Cerebellar nuclear complex (tissue), 1 donor: ENCODE measurements at places on chromosomes 16 and 17.

DNA sequence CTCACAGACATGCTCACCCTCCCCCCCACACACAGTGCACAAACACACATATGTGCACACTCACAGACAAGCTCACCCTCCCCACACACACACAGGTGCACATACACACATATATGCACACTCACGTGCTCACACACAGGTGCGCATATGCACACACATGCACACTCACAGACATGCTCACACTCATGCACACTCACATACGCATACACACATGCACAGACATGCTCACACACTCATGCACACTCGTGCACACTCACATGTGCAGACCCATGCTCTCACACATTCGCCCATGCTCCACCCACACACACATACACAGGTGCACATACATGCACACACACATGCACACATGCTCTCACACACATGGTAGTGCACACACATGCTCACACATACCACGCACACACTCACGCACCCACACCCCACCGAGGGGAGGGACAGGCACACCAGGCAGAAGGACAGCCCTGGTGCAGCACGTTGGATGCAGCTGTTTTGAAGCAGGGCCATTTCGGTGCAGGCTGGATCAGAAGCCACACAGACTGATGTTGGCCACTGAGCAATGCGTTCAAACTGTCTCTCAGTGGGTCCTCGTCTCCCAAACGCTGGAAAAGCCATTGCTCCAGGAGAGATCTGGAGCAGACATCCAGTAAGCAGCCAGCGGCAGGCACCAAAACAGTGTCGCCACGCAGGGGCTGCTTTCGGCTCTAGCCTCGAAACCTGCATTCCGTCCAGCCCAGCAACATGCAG is 86.2 kb upstream of the ZNF469 start:
- no peak for DNase-seq

DNA sequence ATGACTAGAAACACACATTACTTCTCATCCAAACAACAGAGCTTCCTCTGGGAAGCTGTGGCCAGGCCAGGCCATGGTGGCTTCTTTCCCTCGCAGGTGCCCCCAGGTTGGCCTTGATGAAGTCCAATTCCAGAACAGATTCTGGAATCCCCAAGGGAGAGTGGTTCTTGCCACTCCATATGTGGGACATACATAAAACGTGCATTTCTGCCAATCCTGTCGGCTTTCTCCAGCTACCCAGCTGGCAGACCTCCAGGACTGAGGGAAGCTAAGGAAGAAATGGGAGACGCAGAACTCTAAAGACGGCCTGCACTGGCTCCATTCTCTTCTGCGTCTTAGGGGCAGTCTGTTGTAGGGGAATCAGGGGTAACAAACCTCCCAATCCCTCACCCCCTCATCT is 219.2 kb upstream of the CDH5 start:
- DNase-seq: no peak

DNA sequence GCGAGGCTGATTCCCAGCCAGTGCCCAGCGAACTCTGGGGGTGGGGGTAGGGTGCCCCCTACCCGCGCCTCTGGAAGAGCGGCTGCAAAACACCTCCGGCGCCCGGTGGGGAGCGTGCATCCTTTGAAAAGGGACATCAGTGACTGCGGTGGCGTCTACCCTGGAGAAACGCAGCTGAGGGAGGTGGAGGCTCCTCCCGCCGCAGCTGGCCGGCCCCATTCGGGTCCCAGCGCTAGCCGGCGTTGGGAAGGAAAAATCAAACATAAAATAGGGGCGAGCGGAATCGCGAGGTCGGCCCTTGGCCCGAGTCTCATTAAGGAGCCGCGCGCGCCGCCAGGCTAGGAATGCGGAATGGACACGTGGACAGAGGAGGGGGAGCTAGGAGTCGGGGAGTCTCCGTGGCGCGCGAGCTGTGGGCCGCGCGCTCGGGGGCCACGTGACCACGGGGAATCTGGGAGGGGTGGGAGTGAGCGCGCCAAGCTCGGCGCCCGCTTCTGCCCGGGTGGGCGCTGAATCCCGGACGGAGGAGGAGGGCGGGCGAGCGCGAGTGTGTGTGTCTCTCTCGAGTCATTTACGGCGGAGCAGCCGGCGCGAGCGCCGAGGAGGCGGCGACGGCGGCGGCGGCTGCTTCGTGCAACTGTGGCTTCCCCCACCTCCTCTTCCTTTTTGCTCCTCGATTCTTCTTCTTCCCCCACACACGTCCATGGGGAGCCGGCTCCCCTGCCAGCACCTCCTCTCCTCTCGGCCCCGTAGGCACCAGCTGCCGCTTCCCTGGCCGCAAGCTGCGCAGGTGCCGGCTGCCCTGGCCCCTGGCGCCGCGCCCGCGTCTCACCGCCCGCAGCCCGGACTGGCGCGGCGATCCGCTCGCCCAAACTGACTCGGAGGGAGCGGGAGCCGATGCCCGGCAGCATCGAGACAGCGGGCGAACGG is at the start of gene TMEM132E:
Gene TMEM132E (plus strand): TSS at position 566 of the 930 bp plus-strand sequence. CDS start 1,495 bp downstream, outside the sequence.
- DNase-seq: no peak

DNA sequence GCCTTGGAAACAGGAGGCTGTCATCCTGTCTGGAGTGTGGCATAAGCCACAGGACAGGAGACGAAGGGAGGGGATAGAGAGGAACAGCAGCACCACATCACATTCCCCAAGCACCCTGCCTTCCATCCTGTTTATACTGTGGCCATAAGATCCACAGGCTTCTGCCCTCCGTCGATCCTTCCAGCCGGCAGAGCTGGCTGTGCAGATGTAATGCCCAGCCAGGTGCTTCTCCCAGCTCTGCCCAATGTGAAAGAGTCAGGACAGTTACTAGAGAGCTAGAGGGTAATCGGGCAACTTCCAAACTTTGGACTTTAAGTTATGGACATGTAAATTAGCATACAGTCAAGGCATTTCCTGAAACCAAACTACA is 368.4 kb downstream of the SOX9 start:
- no peak for DNase-seq

DNA sequence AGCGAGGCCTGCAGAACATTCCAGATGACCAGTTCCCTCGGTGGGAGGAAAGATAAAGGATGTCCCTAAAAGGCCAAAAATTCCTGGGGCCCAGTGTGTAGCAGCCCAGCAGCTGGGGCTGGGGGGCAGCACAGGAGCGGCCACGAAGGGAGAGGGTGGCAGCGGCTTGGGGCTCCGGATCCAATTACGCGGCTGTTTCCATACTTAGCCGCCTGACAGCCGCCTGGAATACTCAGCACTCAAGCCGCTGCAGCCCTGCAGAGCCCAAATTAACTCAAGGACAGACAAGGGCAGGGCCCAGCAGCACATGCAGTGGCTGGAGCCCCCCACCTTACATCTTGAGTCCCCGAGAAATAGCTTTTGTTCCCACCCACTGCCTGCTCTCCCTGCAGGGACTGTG is 1.3 kb downstream of the SRL start:
- DNase-seq: no peak

DNA sequence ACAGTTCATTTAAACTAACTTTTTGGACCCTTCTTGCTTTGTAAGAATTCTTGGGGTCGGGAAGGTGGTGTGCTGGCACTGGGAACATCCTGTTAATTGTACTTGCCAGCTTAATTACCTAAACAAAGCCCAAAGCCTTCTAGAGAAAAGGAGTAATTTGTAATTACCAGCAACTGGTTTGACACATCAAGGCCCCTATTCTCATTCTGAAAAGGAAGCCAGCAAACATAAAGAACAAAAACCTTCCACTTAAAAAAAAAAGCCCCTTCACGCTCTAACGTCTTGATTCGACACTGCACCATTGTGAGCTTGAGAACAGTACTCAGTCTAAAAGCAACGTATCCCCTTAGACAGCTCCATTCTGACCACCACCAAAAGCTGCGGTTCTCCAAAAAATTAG is 74.7 kb upstream of the RPH3AL start:
- DNase-seq: no peak

GRCh38 chr17:19656851-19657581 is 8.5 kb downstream of the ALDH3A2 start:
- DNase-seq: no peak

DNA sequence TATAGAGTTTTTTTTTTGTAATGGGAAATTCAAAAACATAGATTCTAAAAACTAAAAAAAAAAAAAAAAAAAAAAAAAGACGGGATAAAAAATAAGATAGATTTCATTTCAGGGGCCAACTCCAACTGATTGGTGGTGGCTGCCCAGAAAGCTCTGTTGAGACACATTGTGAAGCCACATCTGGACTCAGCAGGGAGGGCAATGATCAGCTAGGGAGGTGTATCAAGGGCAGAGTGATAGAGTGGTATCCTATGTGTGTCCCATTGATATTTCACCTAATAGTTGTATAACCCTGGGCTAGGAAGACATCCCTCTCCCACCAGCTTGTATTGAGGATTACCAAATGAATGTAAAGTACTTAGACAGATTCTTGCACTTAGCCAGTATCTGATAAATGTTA is 6.7 kb upstream of the CMTR2 start:
- DNase-seq: no peak

DNA sequence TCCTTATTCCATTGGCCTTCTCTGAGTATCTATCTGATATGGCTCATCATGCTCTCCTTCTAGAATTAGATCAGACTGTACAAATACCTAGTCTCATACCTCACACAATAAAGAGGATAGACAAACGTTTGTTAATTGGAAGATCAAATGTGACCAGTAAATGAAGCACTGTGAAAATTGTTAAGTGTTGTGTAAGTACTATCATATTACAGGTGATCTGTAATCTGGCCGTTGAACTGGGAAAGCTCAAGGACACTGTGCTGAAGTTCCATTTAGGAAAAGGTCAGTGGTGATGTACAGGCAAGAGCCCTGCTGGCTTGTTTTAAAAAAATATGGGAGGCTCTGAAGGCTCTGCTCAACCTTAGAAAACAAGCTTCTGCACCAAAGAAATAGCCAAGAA is 38.5 kb upstream of the CORO6 start:
- no peak for DNase-seq

DNA sequence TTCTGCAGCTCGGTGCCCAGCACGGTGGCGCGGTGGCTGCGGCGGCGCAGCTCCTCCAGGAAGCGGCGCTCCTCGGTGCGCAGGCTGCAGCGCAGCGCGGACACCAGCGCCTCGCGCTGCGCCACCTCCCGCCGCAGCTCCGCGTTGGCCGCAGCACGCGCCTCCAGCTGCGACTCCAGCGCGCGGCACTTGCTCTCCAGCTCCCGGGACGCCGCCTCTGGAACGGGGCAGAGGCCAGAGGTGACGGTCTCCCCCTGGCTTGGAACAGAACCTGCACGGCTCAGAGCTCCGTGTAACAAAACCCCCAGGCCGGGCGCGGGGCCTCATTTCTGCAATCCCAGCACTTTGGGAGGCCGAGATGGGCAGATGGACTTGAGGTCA is 13.2 kb upstream of the CLUH start:
- DNase-seq: no peak

- no peak for DNase-seq
These were observed 4.9 kb upstream of the IL32 start for GRCh38 chr16:3060339-3061127.

DNA sequence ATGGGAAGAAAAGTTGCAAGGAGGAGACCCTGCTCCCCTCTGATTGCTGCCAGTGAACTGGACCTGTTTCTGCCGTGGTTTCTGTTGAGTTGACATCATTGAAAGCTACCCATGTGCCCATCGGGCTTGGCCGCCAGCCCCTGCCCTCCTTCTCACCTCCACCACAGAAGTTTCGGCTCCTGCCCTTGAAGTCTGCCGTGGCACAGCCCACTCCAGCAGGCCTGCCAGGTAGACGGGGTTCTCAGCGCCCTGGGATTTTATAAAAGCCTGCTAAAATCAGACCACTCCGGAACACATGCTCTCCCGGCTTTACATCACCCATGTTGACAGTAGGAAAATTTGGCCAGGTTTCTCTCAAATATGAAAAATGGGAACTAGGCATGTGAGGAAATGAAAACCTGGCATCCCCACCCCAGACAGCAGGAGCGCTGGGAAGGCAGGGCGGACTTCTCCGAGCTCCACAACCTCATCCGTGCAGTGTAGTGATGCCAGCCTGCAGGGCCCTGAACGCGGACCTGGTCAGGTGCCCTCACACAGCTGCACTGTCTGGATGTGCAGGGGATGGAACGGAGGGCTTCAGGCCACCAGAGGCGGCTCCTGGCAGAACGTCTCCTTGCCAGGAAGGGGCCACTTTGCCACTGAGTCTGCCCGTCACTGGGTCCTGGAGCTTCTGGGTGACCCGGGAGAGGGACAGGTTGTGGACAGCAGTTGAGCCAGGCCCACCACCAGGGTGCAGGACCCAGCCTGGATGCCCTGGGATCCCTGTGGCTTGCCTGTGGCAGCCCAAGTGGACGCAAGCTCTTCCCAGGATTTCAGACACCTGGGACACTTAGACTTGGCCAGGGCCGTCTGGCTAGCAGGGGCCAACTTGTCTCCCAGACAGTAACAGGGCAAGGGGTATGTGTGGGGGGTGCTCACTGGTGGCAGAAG is 6.9 kb upstream of the GSE1 start:
- no peak for DNase-seq

DNA sequence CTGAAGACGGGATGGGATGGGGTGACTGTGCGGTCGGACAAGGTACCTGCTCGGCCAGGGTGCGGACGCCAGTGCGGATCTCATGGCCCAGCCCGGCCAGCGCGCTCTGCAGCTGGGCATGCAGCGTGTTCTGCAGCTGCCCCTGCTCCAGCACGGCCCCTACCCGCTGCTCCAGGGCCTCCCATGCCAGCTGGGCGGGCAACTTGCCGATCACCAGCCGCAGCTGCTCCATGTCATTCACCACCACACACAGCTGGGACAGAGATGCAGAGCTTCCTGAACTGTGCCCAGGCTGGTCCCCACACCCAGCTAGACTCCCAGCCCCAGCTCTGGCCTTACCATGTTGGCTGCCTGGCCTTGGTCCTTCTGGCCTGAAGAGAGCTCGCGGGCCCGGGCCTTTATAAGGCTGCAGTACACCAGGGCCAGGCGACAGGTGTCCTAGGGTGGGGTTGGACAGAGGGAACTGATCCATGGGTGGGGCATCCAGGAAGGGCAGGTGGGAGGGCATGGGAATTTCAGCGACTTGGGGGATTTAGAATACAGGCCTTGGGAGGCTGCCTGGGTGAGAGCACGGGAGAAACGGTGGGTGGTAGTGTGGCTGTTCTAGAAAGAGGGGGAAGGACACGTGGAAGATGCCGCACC is 9.8 kb downstream of the UNC13D start:
- no peak for DNase-seq

DNA sequence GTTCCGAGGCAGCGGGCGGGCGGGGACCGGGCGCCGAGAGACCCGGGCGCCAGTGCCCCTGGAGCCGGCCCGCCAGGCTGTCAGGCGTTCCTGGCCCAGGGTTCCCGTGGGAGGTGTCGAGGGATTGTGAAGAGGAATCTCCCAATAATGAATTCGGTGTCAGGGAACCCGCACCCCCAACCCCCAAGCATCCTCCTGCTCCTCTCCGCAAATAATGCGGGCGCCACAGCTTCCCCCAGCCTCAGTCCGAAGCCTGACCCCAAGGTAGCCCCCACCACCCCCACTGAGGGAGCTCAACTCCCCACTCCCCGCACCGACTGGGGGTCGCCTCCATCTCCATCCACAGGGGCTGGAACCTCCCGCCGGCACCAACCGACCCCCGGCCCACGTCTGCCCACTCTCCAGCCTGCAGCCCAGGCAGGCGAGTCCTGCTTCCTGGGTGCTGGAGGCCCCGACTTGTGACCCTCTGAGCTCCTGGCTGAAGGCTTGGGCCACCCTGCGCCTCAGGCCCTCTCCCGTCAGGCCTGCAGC is 641 bp upstream of the CASKIN1 start:
- DNase-seq: no peak

- DNase-seq: no peak
These were observed 29.6 kb downstream of the HS3ST3B1 start for GRCh38 chr17:14330492-14330962.

GRCh38 chr16:86259499-86259898 is 250.8 kb upstream of the FOXF1 start:
- DNase-seq: no peak
